Activated B cell treated with CpG ODN at 0.5 μM for 24 hours (primary cell): ENCODE measurements at places on chromosomes 5 and 9. TPM values are rescaled to one million over a fixed set of nuclear protein-coding genes. Genes with fewer than 3 reads are reported as not detected.

PRDM9 gene
- total RNA-seq = not detected in 2 replicates

PCDHGA11 gene
- 0.73 and 1.1 TPM in 2 replicates for total RNA-seq

QSOX2 gene
- 43.3 and 49.1 TPM in 2 replicates for total RNA-seq

GPR151 gene
- not detected in 2 replicates for total RNA-seq

CDC25C gene
- 0.42 TPM in 1 of 2 replicates, not detected in the other for total RNA-seq

NR5A1 gene
- total RNA-seq = not detected in 2 replicates

FRMD3 gene
- total RNA-seq = 0.91 and 1.3 TPM in 2 replicates

SPATA31A3 gene
- not detected in 2 replicates for total RNA-seq

DNA sequence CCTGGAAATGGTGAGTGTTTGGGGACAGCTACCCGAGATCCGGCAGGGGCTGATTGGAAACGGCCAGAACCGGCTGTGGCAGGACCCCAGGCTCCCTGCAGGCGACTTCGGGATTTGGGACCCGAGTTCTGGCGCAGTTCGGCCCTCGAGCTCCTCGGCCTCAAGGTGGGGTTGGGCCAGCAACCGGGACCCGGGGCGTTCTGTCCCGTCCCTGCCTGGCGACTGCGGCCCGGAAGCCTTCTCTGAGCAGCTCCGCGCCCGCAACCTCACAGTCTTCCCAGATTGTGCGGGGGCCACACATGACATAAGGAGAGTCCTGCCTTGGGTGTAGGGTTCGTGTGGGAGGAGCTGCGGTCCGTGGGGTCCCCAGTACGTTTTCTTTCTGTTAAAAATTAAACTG lies 23.2 kb upstream of the NEURL1B start:
- DNase-seq = no peak
- no peaks in the 10 kb centered on the region for H3K27me3 ChIP-seq
- no peak overlapping the region for H3K4me3 ChIP-seq
- no peaks in the 10 kb centered on the region for H3K36me3 ChIP-seq
- no peak overlapping the region for H3K27ac ChIP-seq
- H3K4me1 ChIP-seq = peaks cover 8% of the 10 kb centered on the region

DNA sequence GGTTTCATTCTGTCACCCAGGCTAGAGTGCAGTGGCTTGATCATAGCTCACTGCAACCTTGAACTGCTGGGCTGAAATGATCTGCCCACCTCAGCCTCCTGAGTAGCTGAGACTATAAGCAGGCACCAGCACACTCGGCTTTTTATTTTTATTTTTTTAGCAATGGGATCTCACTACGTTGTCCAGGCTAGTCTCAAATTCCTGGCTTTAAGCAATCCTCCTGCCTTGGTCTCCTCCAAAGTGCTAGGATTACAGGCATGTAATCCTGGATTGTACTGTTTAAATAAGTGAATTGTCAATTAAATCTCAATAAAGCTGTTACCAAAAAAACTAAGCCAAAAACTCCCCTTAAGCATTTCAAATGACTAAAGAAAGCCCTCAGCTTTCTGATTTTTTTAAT lies 18.9 kb downstream of the GOLPH3 start:
- H3K4me1 ChIP-seq = peaks cover 40% of the 10 kb centered on the region
- DNase-seq = no peak
- H3K27ac ChIP-seq = no peak overlapping the region
- H3K4me3 ChIP-seq = no peak overlapping the region
- peaks cover 16% of the 10 kb centered on the region for H3K36me3 ChIP-seq

- no peak overlapping the region for H3K4me3 ChIP-seq
- H3K4me1 ChIP-seq = no peaks in the 10 kb centered on the region
- peaks cover 6% of the 10 kb centered on the region for H3K27me3 ChIP-seq
- no peak overlapping the region for H3K27ac ChIP-seq
- no peaks in the 10 kb centered on the region for H3K36me3 ChIP-seq
These were observed 29.6 kb downstream of the IL9 start for GRCh38 chr5:135866016-135866415.

GRCh38 chr5:113985505-113985904 lies 376.4 kb upstream of the KCNN2 start:
- H3K4me1 ChIP-seq = no peaks in the 10 kb centered on the region
- no peaks in the 10 kb centered on the region for H3K27me3 ChIP-seq
- no peak for DNase-seq
- H3K4me3 ChIP-seq = no peak overlapping the region
- H3K27ac ChIP-seq = no peak overlapping the region
- no peaks in the 10 kb centered on the region for H3K36me3 ChIP-seq

DNA sequence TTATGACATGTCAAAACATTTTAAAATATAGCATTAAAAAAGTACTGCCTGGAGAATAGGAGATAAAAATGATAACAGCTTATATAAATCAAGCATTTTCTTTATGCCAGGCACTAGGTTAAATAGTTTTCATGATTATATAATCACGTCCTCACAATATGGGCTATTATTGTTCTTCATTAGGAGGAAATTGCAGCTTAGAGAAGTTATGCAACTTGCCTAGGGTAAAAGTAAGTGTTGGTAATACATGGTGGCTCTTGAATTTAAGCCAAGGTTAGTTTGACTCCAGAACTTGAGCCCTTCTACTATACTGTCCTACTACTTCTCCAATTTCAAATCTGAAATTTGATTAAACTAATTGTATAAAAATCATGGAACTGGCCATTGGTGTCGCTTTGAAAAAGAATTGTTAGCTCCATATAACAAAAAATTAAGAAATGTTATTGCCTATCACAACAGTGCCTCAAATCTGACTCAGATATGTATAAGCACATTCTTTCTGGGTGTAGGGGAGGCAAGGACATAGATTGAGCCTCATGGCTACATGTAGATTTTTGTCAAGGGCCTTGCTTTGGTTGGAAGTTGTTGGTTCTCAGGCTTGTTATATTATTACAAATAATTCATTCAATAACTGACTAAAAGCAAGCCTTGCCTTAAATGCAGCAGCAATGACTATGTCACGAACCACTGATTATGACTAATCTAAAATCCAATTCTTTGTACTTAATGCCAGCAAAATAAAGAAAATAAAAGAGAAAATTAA lies 223.5 kb upstream of the DAB2 start:
- H3K36me3 ChIP-seq = no peaks in the 10 kb centered on the region
- no peak overlapping the region for H3K4me3 ChIP-seq
- H3K27ac ChIP-seq = no peak overlapping the region
- DNase-seq = no peak

DNA sequence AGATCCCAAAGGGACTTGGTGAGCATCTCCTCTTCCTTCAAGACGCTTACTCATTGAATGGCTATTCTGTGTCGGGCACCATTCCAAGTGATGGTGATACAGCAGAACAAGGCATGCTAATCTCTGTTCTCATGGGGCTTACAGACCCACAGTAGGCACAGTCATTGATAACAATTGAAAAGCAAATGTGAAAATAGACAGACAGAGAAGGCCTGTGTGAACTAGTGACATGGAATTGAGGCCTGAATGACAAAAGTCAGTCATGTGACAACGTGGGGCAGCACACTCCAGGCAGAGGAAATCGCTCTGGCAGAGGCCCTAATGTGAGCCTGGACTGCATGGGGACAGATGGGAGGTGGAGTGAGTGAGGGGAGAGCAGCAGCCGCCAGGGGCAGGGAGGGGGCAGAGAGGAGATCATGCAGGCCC lies 70.7 kb upstream of the CPLX2 start:
- peaks cover 8% of the 10 kb centered on the region for H3K4me1 ChIP-seq
- DNase-seq = no peak
- no peak overlapping the region for H3K4me3 ChIP-seq

DNA sequence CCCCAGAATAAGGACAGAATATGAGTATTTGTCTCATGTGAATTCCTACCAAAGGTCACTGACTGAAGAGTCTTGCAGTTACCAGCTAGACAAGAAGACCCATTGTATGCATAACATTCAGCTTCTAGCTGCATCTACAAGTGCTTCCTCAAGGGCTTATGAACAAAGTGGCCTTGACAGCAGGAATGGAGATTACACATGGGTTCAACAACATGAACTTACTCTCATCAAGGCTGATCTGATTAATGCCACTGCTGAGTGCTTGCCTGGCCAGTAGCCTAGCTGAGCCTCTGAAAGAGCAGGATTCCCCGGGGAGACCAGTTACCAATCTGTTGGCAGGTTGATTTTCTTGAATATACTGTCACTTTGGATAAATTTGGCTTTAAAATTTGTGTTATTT lies 76.7 kb upstream of the CHD1 start:
- peak overlapping the region; percentile 44 for H3K4me3 ChIP-seq
- no peak for DNase-seq
- H3K4me1 ChIP-seq = peaks cover 28% of the 10 kb centered on the region
- H3K27ac ChIP-seq = peak overlapping the region; percentile 56
- no peaks in the 10 kb centered on the region for H3K36me3 ChIP-seq
- no peaks in the 10 kb centered on the region for H3K27me3 ChIP-seq

- DNase-seq = no peak
- H3K27me3 ChIP-seq = peaks cover 2% of the 10 kb centered on the region
- H3K4me3 ChIP-seq = no peak overlapping the region
- no peak overlapping the region for H3K27ac ChIP-seq
- no peaks in the 10 kb centered on the region for H3K36me3 ChIP-seq
These were observed 126.7 kb downstream of the MED10 start for GRCh38 chr5:6251565-6252102.

DNA sequence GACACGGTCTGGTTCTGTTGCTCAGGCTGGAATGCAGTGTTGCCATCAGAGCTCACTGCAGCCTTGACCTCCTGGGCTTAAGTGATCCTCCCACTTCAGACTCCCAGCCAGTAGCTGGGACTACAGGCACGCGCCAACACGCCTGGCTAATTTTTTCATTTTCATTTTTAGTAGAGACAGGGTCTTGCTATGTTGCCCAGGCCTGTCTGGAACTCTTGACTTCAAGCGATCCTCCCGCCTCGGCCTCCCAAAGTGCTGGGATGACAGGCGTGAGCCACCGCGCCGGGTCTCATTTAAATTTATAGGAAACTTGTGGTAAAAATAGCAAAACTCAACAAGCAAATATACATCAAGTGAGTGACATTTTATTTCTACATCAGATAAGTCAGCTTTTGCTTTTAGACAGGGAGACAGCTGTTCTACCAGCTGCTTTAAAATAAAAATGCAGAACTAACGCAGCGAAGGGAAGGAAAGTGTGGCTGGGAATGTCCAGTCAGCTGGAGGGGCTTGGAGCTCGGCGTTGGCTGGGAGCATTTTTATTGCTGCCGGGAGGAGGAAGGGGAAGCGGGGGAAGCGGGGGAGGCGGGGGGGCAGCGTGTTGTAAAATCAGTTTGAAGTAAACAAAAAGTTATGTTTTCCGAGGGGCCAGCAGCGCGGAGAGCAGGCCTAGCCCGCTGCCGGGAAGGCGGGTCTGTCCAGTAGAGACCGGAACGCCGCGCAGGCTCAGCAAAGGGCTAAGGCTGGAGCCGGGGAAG lies 707 bp upstream of the ZFYVE16 start:
- H3K27ac ChIP-seq = peak overlapping the region; percentile 95
- no peaks in the 10 kb centered on the region for H3K27me3 ChIP-seq
- H3K4me3 ChIP-seq = peak overlapping the region; percentile 91
- peaks cover 7% of the 10 kb centered on the region for H3K36me3 ChIP-seq
- peaks cover 17% of the 10 kb centered on the region for H3K4me1 ChIP-seq
- no peak for DNase-seq

DNA sequence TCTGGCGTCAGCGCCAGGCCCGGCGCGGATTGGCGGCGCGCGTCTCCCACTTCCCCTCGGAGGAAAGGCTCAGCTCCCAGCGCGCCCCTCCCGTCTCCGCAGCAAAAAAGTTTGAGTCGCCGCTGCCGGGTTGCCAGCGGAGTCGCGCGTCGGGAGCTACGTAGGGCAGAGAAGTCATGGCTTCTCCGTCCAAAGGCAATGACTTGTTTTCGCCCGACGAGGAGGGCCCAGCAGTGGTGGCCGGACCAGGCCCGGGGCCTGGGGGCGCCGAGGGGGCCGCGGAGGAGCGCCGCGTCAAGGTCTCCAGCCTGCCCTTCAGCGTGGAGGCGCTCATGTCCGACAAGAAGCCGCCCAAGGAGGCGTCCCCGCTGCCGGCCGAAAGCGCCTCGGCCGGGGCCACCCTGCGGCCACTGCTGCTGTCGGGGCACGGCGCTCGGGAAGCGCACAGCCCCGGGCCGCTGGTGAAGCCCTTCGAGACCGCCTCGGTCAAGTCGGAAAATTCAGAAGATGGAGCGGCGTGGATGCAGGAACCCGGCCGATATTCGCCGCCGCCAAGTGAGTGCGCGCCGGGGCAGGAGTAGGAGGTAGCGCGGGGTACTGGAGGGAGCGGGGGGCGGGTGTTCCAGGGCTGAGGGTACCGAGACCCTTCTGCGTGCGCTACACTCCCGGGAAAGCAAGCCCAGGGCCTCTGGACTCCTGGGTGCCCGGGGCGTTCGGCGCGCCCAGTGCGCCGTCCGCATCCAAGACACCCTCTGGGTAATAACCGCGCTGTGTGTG lies at the start of gene MSX2:
TSS of gene MSX2 (plus strand) at position 99 of the 777 bp plus-strand sequence. CDS start at position 177, 78 bp downstream.
- H3K4me1 ChIP-seq = peaks cover 7% of the 10 kb centered on the region
- H3K27me3 ChIP-seq = peaks cover 77% of the 10 kb centered on the region
- DNase-seq = no peak
- peak within 1 kb of the TSS; percentile 29 for H3K4me3 ChIP-seq
- no peak within 1 kb of the TSS for H3K27ac ChIP-seq

GRCh38 chr9:124553738-124554137 lies 46.5 kb upstream of the NR5A1 start:
- no peaks in the 10 kb centered on the region for H3K36me3 ChIP-seq
- H3K27me3 ChIP-seq = no peaks in the 10 kb centered on the region
- no peaks in the 10 kb centered on the region for H3K4me1 ChIP-seq
- no peak overlapping the region for H3K4me3 ChIP-seq
- DNase-seq = no peak

GRCh38 chr9:81833563-81834345 lies 94.5 kb upstream of the SPATA31D4 start:
- H3K27me3 ChIP-seq = peaks cover 3% of the 10 kb centered on the region
- peaks cover 10% of the 10 kb centered on the region for H3K4me1 ChIP-seq
- H3K27ac ChIP-seq = no peak overlapping the region
- no peak for DNase-seq
